ENCODE measurements at places on chromosomes 4 and X. TPM values are rescaled to one million over a fixed set of nuclear protein-coding genes. Genes with fewer than 3 reads are reported as not detected.

DNA sequence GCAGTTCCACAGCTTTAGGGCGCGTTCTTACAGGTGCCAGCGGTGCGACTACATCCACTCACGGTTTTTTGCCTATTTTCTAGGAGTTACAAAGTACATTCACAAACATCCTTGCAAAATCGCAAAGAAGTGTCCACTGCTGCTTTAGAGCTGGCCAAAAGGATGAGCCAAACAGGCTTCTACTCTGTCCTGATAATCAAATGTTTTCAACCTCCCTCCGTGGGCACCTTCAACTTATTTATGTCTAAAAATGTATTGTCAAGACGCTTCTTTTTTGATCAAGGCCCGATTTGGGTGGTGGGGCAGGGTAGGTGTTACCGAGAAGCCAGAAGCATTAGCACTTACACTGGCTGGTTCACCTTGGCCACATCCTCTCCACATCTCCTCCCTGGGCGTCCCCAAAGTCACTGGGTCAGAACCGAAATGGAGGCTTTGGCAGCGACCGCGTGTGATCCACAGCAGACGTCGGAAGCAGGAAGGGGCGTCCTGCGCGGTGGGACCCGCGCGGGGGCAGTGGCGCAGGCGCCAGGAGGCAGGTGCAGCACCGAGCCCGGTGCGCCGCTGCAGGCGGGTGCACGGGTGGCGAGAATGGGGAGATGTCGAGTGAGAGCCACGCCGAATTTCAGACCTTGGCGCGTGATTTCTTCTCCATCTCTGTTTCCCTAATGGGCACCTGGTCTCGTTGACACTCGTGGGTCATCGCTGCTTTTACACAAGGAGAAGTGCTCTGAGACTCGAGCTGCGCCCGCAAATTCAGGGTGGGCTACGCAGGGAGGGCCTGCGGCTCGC is 16.9 kb downstream of the NKX3-2 start:
- DNase-seq, result no peak

PRDM8 gene
- 0.66 TPM for total RNA-seq

GRCh38 chr4:141035920-141036319 is 97.3 kb downstream of the RNF150 start:
- DNase-seq, result no peak

GRCh38 chr4:173039617-173040577 is 128.7 kb upstream of the GALNT7 start:
- no peak for DNase-seq

PCDH11X gene
- total RNA-seq, result 0.08 TPM

IL21 gene
- total RNA-seq, result not detected

SEPSECS gene
- 4.9 TPM for total RNA-seq

GRCh38 chr4:154618708-154619315 is 6.4 kb upstream of the FGG start:
- DNase-seq, result no peak

MID1IP1 gene
- total RNA-seq, result 30.9 TPM

- DNase-seq, result no peak
Observed at GRCh38 chr4:110627977-110628662, 5.2 kb upstream of the PITX2 start.

SNX12 gene
- 42.7 TPM for total RNA-seq

DNA sequence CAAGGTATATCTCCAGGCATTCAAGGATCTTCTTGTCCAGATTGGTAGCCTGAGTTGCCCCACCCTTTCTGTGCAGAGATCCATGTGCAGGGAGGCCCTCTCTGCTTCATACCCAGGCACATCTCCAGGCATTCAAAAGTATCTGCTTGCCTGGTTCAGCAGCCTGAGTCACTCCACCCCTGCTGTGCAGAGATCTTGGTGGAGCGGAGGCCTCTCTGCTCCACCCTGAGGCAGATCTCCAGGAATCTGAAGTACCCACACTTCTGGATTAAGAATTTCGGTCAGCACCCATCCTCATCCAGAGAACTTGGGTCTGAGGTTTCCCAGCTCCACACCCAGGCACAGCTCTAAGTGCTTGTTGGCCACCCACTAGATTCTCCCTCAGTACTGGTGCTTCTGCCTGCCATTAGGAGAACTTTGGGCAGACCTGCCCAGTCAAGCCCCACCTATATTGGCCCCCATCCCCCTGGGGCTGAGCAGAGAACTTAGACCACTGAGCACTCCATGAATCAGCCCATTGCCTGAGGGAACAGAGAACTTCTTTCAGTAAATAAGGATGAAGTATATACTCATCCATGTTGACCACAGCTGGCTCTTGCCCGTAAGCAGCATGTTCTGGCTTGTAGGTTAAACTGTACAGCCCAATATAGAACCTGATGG is 199.5 kb upstream of the ZCCHC13 start:
- DNase-seq, result no peak

PARM1 gene
- total RNA-seq, result 90.7 TPM

DNA sequence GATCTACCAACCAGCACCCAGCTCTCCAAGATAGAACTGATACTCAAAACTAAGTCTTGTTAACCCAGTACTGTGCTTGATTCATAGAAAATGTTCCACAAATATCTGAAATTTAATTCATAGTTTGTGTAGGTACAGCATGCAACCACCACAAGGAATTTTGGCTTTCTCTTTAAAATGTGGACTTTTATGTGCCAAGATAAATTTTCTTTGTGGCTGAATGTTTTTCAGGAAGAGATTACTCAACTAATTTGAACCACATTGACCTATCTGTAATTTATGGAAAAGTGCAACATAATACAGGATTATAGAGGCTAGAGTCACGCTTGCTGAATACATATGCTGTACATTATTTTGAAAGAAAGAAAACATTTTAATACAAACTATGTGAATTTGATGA is 730.8 kb downstream of the IL1RAPL1 start:
- no peak for DNase-seq

DNA sequence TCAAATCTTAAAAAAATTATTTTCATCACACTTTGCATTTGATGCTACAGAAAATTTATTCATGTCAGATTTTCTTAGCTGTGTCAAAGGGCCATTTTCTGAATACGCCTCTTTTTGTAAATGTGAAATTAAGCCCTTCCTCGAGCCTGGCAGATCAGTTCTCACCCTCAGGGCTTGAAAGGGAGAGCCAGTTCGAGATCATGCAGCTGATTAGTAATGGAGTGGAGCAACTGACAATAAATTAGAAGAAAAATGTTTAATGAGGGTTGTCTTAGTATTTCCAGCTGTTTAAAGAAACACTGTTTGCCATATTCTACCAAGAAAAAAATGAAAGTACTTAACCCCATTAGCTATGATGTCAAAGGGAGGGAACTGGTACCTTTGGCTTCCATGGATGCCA is 28.7 kb downstream of the CC2D2A start:
- DNase-seq, result no peak

GRCh38 chrX:20270562-20270890 is 3.8 kb upstream of the RPS6KA3 start:
- no peak for DNase-seq

DNA sequence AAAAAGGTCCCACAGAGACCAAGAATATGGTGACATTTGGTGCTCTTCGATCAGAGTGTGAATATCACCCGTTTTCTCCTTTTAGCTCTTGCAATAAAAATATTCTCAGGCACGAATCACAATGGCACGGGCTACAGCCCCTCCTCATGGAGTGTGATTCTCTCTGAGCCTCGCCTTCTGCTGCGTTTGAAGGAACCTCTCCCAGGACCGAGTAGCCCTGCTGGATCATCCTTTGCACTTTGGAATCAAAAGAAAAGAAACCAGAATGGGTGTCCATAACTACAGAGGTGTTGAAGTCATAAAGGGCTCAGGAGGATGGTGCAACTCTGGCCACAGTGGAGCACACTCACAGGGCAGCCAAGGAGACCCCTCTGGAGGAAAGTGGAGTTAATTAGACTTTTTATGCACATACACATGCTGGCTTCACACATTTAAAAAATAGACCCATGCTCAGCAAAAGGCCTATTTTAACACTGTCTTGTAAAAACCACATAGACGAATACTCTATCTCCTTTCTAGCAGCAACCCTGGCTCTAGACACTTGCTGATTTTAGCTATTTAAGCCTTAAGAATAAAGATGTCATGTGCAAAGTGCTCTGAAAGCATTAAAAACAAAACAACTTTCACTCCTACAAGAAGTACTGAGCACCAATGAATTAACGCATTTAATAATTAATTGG is 19.1 kb downstream of the MAML3 start:
- DNase-seq, result no peak

RBMXL3 gene
- total RNA-seq, result not detected

- DNase-seq, result no peak
Observed at GRCh38 chrX:10395179-10395578, 225.2 kb downstream of the MID1 start.

ADH6 gene
- total RNA-seq, result not detected

GRCh38 chr4:142959173-142959572 is 113.1 kb upstream of the INPP4B start:
- DNase-seq, result no peak

- no peak for DNase-seq
Observed at GRCh38 chr4:67988991-67989390, 25.7 kb upstream of the TMPRSS11A start.

- no peak for DNase-seq
Observed at GRCh38 chrX:8405631-8406030, 59.0 kb upstream of the VCX3B start.

MAGEE2 gene
- 0.08 TPM for total RNA-seq

Data from left ventricle myocardium inferior (tissue), 1 donor.